Stimulated activated CD4-positive, alpha-beta T cell treated with anti-CD3 and anti-CD28 coated beads, Interleukin-1b, Interleukin-23, amount 100 ng/mL, for 1 hour (primary cell): ENCODE measurements at places on chromosomes 11 and 22.

- no peak for DNase-seq
Measured at GRCh38 chr11:77211040-77211451, 83.0 kb downstream of the MYO7A start.

DNA sequence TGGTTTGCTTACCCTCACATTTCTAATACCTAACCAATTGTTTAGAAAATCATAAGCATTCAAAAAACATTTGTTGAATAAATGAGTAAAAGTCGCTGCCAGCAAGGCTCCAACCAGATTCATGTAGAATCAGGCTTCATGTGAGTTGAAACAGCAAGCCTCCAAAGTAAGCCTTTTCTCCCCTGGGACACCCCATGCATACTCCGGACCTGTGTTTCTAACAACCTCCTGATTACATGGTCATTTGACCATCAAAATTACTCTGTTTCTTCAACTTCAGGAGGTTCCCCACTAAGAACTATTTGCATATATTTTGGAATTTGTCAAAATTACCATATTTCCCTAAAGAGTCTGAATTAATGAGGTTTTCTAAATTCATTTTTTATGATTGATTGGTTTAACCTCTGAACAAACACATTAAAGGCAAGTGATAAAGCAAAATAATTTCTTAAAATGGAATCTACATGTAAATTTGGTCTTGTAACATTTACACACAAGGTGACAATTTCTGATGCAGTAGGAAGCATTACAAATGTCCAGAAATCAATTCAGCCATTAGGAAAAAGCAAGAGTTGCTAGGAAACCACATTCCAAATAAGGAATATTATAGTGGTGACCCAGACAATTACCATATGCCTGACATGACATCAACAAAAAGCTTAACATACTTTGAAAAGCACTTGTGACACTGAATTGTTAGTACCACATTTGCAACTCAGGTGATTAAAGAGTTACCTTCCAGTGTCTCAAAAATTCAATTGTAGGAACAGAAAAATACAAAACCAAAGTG is 252.6 kb downstream of the GUCY1A2 start:
- no peak for DNase-seq

DNA sequence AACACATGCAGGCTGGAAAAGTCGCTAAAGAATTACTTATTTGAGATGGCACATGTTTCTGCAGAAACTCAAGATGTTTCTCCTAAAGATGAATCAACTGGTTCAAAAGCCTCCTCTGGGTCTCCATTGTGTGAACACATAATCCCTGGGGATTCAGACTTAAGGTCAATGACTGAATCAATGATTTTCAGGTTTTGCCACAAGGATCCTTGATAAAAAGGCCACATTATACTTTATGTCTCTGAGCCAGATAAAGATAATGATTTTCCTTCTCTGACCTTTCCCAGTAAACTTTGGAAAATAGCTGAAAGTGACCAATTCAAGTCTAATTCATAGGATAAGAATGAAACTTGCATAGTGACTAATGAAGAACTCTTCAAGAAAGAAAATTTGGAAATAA is 2.3 kb upstream of the XKR3 start:
- no peak for DNase-seq

DNA sequence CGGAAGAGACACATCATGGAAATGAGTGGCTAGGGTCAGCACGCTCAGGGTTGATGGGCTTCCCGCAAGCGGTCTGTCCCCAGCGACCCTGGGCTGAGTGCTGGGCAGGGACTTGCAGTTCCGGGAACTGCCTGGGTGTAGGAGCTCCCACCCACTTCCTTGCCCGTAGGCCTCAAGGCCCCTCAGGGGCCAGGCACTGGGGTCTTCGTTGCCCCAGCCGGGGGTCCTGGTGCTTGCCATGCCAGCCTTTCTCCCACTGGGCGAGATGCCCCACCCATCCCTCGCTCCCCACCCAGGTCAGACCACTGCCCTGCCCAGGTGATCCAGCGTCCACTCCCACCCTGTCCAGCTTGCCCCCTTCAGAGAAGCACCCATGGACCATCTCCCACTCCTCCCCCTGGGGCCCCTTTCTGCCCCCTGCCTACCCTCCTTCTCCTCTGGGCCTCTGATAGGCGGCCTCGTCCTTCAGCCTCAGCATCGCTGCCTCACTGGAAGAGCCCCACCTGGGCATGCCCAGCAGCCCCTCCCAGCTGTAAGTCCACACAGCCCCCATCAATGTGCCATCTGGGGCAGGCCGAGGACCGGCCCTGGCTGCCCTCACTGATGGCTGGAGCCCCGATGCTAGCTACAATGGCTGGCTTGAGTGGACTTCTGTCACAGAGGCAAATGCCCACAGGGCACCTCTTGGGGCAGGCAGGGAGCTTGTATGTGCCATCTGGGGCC is 17.8 kb upstream of the DGCR8 start:
- DNase-seq: no peak

- DNase-seq: no peak
Measured at GRCh38 chr11:26806219-26806618, 84.4 kb upstream of the SLC5A12 start.

GRCh38 chr22:30301995-30302809 is 12.9 kb upstream of the CASTOR1 start:
- no peak for DNase-seq

- DNase-seq: no peak
Measured at GRCh38 chr11:77302752-77303151, 1.3 kb upstream of the GDPD4 start.

- DNase-seq: no peak
Measured at GRCh38 chr11:133660202-133660568, 127.9 kb upstream of the OPCML start.

GRCh38 chr11:59676205-59676604 is 7.4 kb upstream of the PATL1 start:
- no peak for DNase-seq

DNA sequence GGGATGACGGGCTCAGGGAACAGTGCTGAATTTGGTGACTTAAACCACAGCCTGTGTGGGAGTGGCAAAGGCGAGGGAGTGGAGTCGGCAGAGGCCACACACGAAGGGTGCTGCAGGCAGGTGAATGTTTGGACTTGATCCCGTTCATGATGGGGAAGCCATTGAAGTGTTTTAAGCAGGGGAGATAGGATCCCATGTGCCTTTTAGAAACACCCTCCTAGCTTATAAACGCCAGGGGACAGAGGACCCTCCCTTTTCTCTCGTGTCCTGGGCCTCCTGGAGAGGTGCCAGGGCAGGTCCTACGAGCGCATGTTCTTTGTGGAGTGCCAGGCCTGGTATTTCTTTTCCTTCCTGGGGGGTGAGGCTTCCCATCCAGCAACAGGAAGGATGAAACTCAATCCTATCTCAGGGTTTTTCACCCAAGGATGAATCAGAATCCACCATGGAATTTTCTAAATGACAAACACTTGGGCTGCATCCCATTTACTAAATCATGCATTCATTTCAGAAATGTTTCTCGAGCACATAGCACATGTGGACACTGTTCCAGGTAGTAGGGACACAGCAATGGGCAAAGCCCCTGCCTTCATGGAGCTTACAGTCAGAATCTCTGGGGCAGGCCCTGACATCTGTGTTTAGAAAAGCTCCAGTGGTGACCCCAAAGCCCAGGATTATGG is 59.6 kb downstream of the CHRDL2 start:
- DNase-seq: no peak

DNA sequence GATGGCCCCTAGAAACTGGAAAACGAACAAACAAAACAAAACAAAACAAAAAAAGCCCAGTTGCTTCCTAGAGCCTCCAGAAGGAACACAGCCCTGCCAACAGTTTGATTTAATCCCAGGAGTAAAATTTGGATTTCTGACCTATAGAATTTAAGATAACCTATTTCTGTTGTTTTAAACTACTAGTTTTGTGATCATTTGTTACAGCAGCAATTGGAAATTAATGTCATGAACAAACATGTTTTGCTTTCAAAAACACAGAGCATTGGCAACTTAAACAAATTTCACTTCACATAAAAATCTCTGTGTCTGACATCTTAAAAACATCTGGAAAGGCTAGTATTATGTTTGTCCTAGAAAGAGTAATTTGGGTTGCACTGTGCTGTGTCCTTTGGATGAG is 437.3 kb downstream of the METTL15 start:
- DNase-seq: no peak

DNA sequence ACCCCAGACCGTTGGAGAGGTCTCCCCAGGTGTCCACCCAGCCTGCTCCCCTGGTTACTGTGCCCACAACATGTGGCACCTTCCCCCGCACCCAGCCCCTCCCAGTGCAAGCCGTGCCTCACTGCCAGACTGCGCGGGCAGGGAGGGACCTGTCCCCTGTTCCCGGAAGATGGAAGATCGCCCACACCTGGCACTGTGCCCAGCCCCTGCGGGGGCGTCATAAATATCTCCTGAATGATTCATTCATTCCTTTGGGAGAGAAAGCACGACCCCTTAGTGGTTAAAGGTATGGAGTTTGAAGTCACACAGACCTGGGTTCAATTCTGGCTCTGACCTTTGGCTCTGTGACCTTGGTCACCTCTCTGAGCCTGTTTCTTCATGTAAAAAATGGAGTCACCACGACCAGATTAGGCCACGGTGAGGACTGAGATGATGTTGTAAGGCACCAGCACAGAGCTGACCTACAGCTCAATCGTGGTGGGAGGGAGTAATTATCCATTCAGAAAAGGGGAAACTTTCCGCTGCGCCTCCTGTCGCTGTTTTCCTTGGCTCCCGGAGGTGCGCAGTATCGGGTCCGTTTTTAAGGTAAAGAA is 497 bp upstream of the SYT12 start:
- no peak for DNase-seq

DNA sequence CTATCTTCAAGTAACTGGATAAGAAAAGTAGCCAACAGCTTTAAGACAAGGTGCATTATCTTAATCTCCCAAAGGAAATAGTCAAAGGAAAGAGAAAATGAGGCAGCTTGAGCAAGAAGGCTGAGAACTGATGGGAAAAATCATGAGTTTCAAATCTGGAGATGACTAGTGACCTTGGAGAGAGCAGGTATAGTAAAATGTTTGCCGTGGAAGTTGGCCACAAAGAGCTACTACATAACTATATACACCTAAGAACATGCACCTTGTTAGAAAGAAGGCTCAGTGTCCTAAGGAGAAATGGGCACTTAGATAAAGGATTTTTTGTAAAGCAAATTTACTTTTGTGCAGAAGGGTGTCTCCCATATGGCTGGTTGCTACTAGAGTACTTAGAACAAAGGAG is 80.8 kb upstream of the FSHB start:
- DNase-seq: no peak

- DNase-seq: no peak
Measured at GRCh38 chr11:116473206-116473769, 299.5 kb downstream of the BUD13 start.

- no peak for DNase-seq
Measured at GRCh38 chr11:72947229-72947628, 133.0 kb downstream of the ATG16L2 start.

GRCh38 chr11:32437495-32438345 is 2.4 kb upstream of the WT1 start:
- DNase-seq: no peak

DNA sequence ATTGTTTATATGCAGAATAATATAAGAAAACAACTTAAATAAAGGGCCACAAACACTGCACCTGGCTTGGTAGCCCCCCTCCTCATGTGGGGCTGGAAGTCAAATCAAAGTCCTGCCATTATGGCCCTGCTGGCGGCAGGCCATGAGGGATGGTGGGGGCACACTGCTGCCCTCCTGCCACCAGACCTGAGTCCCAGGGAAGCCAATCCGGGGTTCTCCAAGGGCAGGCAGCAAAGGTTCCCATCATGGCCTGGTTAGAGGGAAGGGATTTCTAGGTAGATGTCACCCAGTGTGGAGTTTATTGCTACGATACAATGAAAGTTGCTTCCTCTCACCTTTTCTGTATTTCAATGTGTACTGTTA is 39.1 kb downstream of the C11orf58 start:
- DNase-seq: no peak

- no peak for DNase-seq
Measured at GRCh38 chr22:30183861-30184278, 62.7 kb downstream of the LIF start.

DNA sequence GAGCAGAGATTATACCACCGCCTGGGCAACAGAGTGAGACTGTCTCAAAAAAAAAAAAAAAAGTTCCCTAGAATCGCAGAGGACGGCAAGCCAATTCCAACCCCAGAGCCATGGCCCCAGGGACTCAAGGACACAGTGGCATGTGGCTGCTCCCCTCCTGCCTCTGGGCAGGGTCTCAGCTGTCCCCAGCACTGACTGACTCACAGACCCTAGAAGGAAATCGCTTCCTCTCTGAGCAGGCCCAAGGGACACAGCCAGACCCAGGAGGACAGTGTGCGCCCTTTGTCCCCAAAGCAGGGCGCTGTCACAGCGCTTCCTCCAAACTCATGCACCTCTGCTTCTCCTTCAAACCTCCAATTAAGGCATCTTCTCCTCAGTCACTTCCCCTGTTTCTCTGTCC is 2.3 kb downstream of the PACSIN3 start:
- no peak for DNase-seq

DNA sequence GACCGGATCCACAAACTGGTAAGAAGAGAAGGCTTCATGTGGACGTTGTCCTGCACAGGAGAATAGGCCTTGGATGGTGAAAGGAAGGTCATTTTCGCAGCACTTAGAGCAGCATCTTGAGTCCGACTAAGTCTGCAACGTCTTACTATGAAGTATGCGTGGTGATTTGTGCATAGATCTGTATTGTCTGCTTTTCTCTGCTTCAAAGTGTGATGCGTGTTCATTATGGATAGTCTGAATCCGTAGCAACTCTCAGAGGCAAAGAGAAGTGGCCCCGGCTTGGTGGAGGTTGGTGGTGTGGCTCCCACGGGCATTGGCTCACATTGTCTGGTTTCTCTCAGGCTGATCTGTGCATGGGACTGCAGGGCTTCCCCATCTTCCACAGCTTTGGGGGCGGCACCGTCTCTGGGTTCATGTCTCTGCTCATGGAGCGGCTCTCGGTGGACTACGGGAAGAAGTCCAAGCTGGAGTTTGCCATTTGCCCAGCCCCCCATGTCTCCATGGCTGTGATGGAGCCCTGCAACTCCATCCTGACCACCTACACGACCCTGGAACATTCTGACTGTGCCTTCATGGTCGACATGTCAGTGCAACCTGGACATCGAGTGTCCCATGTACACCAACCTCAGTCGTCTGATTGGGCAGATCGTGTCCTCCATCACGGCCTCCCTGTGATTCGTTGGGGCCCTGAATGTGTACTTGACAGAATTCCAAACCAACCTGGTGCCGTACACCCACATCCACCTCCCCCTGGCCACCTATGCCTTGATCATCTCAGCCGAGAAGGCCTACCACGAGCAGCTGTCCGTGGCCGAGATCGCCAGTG is 21.5 kb downstream of the LRRC74B start:
- no peak for DNase-seq

GRCh38 chr11:75668451-75669297 is at the start of gene MAP6:
Gene MAP6 (minus strand): TSS chr11:75669038. CDS start chr11:75668369, 669 bp downstream.
- no peak for DNase-seq

DNA sequence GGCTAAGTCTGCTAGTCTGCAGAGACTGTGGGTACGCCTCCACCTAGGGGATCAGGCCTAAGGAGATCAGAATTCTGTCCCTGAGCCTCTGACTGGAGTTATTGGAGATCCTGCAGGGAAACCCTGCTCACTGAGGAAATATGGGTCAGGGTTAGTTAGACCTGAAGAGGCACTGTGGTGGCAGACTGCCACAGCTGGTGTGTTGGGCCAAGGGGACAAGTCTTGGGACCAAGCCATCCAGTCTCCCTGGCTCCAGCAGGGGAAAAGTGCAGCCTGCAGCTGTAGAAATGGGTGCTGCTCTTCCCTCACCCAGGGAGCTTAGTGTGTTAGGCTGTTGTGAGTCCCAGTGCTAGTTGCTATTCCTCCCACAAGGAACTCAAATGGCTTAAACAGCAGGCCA is 334.8 kb upstream of the LARGE1 start:
- no peak for DNase-seq

- no peak for DNase-seq
Measured at GRCh38 chr11:116794851-116795250, 3.2 kb upstream of the APOA5 start.
